ENCODE measurements at places on chromosomes 16 and 17.

DNA sequence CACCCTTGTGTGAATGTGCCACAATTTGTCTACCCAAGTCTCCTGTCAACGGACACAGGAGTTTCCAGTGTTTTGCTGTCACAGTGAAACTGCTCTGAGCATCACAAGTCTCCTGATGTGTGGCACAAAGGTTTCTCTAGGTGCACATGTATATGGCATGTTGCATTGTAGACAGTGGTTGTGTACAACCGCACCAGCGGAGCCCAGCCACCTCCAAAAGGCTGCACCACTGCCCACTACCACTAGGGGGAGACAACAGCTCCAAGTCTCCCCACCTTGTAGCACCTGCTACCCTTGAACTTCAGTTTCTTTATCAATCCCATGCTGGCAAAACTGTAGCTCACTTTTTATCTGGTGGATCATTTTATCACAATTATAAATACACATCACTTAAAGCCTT is 95.5 kb upstream of the ZNF469 start:
- DNase-seq: no peak

GRCh38 chr16:82119405-82119804 is 50.6 kb downstream of the MPHOSPH6 start:
- no peak for DNase-seq

- no peak for DNase-seq
Measured at GRCh38 chr17:17853811-17854447, 17.1 kb upstream of the SREBF1 start.

GRCh38 chr17:45106096-45106495 is 26.2 kb downstream of the PLCD3 start:
- DNase-seq: no peak

GRCh38 chr16:30893417-30893743 is 497 bp downstream of the BCL7C start:
- no peak for DNase-seq

GRCh38 chr16:84350685-84351400 is 17.5 kb upstream of the ATP2C2 start:
- no peak for DNase-seq

- DNase-seq: no peak
Measured at GRCh38 chr16:2749936-2750335, 2.5 kb upstream of the SRRM2 start.

DNA sequence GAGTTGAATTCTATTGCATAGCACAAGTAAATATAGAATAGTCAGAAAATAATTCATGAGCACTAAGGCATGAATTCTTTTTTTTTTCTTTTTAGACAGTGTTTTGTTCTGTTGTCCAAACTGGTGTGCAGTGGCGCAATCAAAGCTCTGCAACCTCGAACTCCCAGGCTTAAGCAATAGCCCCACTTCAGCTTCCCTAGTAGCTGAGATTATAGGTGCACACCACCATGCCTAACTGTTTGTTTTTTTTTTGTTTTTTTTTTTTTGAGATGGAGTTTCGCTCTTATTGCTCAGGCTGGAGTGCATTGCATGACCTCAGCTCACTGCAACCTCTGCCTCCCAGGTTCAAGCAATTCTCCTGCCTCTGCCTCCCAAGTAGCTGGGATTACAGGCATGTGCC is 16.6 kb downstream of the TUBD1 start:
- no peak for DNase-seq

DNA sequence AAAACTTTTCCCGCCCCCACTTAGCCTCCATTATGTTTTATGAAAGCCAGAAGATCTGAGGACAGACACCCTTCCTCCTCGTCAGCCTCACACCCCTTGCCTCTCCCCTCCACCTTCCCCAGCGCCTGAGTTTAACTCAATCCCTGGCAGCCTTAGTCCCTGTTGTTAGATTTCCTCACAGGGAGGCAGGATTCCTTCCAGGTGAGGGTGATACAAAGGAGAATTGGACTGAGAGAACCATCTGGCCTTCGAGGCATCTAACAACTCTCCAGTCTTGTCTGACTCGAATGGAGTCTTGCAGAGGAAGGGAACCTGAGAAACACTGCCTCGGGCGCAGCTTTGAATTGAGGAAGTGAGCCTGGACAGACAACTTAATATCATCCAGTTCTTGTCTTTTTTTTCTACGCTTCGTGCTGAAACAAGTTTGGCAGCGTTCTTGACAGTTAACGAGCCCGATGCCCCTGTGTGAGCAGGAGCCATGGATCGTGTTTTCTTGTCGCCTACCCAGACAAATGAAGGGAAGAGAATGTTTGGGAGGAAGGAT is 1.3 kb upstream of the ZNF768 start:
- no peak for DNase-seq

GRCh38 chr17:39484178-39484577 is 22.9 kb downstream of the CDK12 start:
- no peak for DNase-seq

DNA sequence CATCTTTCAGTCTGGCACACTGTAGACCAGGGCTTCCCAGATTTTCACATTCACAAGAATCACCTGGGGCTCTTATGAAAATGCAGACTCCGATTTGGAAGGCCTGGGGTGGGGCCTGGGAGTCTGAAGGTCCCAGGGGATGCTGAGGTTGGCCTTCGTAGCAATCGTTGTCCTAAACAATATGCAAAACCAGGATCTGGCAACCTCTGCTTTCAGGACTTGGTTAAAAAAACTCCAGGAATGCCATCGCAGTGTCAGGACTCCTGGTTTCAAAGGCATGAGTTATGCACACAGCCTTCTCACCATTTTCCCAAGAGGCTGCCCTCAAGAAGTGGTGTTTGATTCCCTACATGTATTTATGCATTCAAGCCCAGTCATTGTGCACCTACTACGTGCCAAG is 6.7 kb downstream of the CLEC19A start:
- no peak for DNase-seq

GRCh38 chr17:79438546-79439334 is 172.1 kb downstream of the RBFOX3 start:
- DNase-seq: no peak

DNA sequence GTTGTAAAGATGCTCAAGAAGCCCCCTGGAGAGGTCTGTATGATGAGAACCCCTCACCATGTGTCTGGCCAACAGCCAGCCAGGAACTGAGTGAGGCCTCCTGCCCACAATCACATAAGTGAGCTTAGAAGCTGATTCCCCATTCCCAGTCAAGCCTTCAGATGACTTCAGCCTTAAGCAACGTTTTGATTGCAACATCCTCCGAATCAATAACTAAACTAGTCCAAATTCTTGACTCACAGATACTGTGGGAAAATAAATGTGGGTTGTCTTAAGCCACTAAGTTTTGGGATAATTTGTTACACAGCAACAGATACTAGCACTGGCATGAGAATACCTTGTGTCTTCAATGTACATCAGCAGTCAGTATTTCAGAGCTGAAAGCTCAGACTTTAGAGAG is 54.5 kb upstream of the HS3ST4 start:
- DNase-seq: no peak

GRCh38 chr16:67884684-67885083 is at the start of gene NRN1L:
Gene NRN1L (plus strand): TSS chr16:67884885. CDS start chr16:67884904, 19 bp downstream.
- DNase-seq: peak; percentile 65

GRCh38 chr17:17795946-17796786 is 40.6 kb downstream of the SREBF1 start:
- no peak for DNase-seq

DNA sequence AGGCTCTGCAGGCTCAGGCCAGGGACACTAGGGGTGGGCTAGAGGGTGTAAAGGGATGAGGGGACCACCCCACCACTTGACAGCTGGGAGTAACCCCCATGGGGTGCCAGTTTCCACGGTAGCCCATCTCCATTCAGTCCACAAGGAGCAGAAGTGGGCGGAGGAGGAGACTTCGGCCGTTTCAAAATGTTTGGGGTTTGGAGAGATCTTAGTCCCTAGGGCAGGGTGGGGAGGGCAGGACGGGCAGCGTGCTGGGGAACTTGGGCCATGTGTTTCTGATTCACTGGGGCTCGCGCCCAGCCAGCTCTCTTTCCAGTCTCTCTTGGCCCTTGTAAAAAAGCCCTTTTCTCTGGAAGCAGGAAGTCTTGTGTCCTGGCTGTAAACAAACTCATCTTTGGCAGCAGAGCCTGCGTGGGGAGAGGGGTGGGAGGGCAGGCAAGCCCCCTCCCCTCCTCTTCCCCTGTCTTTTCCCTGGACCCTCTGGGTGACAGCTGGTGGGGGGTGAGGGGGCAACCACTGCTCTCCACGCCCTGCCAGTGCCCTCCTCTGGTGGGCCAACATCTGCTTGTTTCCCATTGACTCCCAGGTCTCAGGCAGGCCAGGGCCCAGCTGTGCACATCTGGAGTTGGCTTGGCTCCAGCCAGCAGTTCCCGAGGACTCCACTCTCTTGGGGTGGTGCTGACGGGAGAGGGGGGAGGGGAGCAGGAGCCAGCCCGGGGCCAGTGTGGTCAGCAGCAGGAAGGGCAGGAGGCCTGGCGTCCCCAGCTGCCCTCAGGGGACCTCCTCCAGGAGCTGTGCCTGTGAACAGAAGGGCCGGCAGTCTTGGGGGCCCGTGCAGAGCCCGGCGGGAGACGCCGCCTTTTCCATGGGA is 8.1 kb downstream of the CYGB start:
- DNase-seq: peak; percentile 83

DNA sequence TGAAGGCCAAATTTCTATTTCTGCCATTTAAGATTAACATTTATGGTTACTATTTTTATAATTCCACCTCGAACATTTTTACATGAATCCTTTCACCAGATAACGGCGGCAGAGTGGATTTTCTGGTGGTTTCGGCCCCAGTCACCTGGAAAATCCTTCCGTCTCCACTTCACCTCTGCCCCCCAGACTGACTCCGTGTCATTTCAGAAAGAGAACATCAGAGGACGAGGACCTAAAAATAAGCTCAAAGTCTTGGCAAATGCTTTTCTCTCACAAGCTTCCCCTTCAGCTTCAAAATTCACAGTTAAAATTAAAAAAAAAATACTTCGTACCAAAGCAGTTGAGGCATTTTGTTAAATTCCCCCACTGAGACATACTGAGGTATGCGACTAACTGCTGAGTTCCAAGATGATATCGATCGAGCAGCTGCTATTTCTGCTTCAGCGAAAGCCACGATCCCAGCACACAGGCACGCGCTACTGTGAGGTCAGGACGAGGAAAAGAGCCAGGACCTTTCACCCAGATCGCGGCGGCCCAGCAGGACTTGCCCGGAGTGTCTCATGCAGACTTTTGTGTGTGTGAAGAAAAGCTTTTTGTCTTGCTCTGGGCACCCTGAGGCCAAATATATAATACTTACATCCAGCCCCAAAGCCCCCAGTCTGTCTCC is 36.8 kb downstream of the ASPA start:
- no peak for DNase-seq

- no peak for DNase-seq
Measured at GRCh38 chr16:73086108-73086507, 38.2 kb upstream of the ZFHX3 start.

DNA sequence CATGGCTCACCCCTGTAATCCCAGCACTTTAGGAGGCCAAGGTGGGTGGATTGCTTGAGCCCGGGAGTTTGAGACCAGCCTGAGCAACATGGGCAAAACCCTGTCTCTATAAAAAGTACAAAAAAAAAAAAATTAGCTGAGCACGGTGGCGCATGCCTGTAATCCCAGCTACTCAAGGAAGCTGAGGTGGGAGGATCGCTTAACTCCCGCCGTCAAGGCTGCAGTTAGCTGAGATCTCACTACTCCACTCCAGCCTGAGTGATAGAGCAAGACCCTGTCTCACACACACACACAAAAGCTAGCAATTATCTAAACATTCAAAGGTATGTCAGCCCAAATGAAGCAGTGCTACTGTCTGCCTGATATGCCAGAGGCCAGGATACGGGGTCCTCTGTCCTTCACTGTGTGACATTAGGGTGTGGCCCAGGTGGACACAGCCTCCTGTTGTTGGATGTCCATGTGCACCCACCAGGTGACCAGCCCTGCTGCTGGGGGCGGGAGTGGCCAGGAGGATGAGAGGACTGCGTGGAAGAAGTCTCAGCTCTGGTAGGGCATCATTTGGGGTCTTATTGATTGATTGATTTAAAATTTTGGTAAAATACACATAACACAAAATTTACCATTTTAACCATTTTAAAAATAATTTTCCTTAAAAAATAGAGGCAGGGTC is 3.9 kb downstream of the NLRC3 start:
- no peak for DNase-seq

DNA sequence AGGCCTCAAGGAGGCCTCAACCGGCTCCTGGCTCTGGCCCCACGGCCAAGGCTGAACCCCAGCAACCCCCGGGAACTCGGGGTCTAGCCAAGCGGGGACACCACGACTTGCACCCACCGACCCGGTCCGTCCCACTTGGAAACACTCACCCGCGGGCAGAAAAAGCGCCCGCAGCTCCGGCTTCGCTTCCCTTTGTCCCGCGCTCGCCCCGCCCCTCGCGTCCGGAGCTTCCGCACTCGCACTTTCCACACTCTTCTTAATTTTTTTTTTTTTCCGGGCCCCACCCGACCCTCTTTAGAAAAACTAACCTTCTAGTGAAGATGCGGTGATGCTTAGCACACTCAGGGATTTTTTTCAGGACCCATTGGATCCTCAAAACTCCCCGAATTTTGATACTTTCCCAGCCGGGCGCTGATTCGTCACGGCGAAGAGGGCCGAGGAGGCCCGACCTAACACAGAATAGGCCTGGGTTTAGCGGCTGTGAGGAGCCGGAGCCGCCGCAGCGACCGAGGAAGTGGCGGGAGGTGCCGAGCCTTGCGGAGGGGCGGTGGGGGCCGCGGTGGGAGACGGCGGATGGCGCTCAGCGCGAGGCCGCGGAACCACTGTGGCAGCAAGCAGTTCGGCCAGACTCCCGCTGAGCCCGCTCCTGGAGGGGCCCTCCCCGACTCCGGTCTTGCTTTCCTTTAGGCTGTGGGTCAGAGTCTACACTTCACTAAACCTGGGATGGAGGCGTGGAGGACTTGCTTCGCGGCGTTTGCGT is at the start of gene SMARCE1:
TSS of gene SMARCE1 (minus strand) at position 195 of the 760 bp plus-strand sequence. CDS start 2,016 bp downstream, outside the sequence.
- DNase-seq: peak; percentile 75

DNA sequence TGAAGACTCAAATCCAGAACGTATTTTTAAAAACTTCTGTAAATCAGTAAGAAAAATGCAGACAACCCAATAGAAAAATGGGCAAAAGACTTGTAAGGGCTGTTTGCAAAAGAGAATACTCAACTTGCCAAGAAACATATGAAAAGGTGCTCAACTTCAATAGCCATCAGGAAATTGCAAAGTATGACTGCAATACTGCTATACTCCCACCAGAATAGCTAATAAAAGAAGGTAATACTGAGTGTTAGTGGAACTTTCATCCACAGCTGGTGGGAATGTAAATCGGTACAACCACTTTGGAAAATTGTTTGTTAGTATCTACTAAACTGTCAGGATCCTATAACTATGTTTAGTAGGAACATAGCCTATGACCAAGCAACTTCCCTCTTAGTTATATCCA is 48.1 kb downstream of the TBX4 start:
- DNase-seq: no peak

GRCh38 chr17:82406131-82406671 is 11.9 kb upstream of the HEXD start:
- DNase-seq: no peak

GRCh38 chr17:41932816-41933389 is 2.5 kb downstream of the ODAD4 start:
- no peak for DNase-seq

- DNase-seq: no peak
Measured at GRCh38 chr16:89572485-89573205, 2.9 kb upstream of the CPNE7 start.

DNA sequence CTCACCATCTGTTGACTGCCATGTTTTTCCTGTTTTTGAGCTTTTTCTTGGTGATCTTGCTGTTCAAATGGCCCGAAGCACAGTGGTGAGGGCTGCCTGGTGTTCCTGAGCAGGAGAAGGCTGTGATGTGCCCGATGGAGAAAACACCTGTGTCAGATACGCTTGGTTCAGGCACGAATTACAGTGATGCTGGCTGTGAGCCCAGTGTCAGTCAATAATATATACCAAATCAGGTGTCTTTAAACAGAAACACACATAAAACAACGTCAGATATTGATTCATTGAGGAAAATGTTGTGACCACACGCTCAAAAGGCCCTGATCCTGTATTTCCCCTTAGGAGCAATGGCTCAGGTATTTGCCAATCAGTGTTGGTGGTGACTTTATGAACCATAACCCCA is 111.7 kb downstream of the SDR42E1 start:
- DNase-seq: no peak
